CD4-positive, alpha-beta T cell treated with Interleukin-10 for 1 hour (primary cell): ENCODE measurements at places on chromosomes 12 and 14.

- DNase-seq = no peak
Observed at GRCh38 chr14:38547961-38548490, 292.1 kb upstream of the CLEC14A start.

GRCh38 chr12:18640321-18640955 is 97.4 kb downstream of the PLCZ1 start:
- DNase-seq = no peak

GRCh38 chr12:54749191-54749818 is 101.1 kb upstream of the DCD start:
- DNase-seq = peak; percentile 74

DNA sequence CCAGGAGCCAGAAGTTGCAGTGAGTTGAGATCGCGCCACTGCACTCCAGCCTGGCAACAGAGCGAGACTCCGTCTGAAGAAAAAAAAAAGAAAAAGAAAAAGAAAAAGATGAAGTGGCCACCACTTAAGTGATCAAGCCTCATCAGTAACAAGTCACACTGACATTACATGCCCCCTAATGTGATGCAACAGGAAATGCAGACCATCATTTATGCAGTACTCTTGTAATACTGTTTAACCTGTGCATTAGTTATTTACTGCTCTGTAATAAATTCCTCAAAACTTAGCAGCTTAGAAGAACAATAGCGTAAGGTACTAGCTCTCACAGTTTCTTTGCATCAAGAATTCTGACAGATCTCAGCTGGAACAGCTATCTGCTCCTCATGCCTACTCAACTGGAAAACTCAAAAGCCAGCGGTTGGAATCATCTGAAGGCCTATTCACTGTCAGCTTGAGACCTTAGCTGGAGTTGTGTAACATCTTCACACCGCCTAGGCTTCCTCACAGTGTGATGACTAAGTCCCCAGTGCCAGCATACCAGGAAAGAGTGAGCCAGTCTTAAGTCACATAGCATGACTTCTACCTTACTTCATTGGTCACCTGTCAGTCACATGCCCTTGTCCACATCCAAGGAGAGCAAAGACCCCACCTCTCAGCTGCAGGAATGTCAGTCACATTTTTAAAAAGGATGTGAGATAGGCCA is 31.5 kb downstream of the EPS8 start:
- DNase-seq = no peak

GRCh38 chr12:57517187-57517586 is 3.1 kb downstream of the DDIT3 start:
- no peak for DNase-seq

DNA sequence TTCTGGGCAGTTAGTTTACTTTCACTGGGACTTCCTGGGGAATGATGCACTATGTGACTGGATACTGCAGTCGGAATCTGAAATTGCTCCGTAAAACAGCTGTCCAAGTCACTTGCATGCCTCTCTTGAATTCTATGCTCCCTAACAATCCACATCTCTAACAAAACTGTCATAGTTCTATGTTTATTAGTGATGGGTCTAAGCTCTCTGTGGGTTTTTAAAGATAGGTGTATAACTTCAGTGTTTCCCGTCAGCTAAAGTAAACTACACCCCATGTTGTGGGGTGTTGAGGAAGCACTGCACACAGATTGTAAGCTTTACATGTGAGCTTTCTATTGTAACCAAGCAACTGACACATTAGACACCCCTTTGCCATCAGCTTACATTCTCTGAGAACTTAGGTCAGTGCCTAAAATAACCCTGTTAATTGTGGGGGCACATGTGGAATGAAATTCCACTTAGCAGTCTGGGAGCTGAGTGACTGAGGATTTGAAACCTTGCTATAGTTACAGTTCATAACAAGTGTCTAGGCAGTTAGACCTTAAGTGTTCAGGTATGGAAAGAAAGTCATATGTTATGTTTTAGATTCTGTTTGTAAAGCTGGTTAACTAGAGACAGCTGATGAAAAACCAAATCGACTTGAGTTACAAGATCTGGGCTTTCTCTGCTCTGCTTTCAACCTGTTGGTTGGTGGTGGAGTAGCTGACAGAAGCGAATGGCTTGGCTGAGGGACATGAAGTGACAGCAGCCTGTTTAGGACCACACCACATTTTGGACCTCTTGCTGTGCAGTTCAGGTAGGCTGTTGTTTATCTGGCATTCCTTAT is 165.7 kb downstream of the AKAP6 start:
- DNase-seq = no peak

- DNase-seq = no peak
Observed at GRCh38 chr12:62731055-62731820, 203.7 kb downstream of the PPM1H start.

GRCh38 chr12:80766897-80767296 is 50.2 kb downstream of the MYF5 start:
- no peak for DNase-seq

DNA sequence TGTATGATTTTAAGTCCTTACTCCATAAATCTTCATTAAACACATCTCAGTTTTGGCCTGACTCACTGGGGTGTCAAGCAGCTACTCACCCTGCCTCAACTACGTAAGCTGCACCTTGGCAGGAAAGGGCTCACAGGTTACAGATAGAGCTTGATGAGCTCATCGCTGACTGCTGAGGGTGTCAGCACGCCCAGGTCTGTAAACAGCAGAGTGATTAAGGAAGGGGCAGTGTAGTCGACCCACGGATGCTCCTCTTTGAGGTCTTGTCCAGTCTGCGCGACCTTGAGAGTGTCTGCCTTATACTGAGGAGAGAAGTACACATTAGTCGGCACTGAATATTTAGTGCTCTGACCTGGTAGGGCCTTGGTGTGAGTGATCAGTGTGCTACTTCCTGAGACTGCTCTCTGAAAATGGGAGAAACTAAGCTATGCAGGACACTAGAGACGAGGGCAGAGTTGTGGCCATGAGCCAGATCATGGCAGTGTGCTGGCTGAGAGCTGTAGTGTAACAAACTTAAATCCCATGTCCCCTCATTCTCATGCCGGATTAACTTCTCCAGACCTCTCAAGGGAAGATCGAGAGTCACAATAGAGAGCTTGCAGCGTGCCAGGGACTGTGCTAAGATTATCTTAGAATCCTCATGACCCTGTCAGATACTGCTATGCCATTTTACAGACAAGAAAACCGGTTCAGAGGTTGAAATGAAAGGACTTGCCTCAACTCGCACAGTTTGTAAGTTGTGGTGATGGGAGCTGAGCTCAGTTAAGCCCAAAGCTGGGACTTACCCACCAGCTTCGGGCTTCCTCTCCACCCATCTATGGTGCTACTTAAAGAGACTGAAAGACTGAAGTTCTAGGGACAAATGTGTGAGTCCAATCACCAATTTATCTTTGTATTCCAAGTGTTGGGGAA is 11.6 kb downstream of the EIF2B1 start:
- no peak for DNase-seq

DNA sequence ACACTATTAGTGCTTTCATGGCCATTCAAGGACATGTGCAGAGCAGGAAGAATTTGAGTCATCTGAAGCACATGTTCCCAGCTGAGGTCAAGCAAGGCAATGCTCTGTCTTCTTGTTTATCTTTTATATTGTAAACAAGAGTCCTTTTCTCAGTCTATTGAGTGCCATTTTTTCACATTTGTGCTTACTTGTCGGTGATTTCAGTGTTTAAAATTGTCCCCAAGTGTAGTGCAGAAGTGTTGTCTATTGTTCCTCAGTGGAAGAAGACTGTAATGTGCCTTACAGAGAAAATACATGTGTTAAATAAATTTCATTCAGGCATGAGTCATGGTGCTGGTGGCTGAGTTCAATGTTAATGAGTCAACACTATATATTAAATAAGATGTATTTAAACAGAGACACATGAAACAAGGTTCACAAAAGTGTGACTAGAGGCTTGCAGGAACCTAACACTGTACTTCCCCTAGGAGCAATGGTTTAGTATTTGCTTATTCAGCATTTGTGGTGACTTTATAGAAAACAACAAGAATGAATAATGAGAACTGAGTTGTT is 391.1 kb downstream of the LRIG3 start:
- DNase-seq = no peak

DNA sequence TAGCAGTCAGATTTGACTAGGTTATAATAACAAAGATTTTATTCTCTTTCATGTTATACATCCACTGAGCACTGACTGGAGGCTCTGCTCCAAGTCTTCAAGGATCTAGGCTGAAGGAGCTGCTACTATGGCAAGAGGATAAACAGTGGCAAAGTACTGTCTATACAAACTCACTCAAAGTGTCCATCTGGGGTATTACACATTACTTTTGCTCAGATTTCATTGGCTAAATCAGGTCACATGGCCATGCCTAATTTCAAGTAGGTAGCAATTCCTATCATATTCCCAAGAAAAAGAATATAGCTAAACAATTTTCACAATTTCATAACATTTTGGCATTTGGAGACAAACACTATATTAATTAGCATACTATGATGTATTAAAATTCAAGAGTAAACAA is 40.9 kb downstream of the CDK17 start:
- no peak for DNase-seq

GRCh38 chr14:70871863-70872677 is 35.2 kb upstream of the PCNX1 start:
- DNase-seq = peak; percentile 58

DNA sequence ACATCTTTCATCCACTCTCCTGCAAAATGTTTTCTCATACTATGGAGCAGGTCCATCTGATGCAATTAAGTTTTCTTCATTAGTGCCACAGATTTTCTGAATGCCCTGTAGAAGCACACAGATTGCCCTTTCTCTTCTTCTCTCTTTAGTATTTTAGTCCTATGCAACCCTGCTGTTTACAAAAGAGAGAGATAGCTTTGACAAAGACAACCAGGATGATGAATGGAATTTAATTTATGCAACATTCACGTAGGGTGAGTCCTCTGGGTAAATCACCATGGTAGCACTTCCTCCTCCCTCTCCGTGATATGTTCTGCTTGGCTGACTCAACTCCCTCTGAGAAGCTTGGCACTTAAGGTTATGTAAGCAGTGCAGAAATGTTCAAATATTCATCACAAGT is 400.9 kb upstream of the PDE3A start:
- DNase-seq = no peak

DNA sequence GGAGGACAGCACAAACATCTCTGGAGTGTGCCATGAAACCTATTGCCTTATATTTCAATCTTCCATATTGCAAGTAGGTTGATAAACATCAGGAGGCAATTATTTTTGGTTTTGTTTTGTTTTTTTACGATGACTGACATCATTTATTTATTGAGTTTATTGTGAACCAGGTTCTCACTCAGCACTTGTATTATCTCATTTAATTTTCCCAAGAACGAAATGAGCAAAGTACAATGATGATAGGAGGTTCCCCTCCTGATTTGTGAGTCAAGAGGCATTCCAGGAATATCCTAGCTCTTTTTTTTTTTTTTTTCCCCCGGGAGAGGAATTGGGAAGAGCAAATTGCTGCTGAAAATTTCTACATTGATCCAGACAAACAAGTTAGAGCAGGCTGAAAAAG is 4.7 kb downstream of the SOCS2 start:
- DNase-seq = no peak

DNA sequence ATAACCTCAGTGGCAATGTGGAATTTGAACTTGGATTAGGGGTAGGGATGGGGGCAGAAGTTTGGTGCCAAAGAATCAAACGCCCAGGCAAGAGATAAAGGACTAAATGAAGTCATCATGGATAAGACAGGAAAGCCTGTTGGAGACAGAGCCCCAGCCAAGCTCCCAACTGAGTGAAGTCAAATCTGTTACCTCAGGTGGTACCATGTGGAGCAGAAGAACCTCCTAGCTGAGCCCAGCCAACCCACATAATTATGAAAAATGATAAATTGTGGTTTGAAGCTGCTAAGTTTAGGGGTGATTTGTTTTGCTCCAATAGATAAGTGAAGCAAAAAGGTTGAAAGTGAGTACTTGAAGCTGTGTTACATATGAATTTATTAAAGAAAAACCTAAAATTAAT is 66.1 kb downstream of the SMOC1 start:
- DNase-seq = no peak
